Stimulated activated CD8-positive, alpha-beta memory T cell treated with anti-CD3 and anti-CD28 coated beads, Interleukin-7, amount 100 ng/mL, for 1 hour (primary cell): ENCODE measurements at places on chromosomes 3 and 15.
A peak's percentile ranks its signal among the peaks of the same experiment; 100 is the strongest.

- peak; percentile 37 for DNase-seq
Observed at GRCh38 chr3:124761250-124761796, 31.1 kb downstream of the UMPS start.

GRCh38 chr15:68797191-68797590 is 23.5 kb downstream of the ANP32A start:
- no peak for DNase-seq

DNA sequence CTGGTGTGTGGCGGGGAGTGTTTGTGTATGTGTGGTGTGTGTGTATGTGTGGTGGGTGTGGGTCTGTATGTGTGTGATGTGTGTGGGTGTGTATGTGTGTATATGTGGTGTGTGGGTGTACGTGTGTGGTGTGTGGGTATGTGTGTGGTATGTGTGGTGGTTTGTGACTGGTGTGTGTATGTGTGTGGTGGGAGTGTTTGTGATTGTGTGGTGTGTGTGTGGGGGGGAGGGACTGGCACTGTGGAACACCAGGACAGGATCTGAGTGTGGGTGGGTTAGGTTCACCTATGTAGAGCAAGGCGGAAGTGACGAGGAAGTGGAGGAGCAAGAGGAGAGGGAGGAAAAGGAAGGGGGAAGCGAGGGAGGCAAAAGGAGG is 510.8 kb downstream of the SHQ1 start:
- no peak for DNase-seq

- DNase-seq, result no peak
Observed at GRCh38 chr3:50381383-50381782, 22.1 kb upstream of the TMEM115 start.

- DNase-seq, result no peak
Observed at GRCh38 chr15:78317145-78317836, 17.9 kb upstream of the SKIC8 start.

GRCh38 chr3:51539291-51539941 is 897 bp downstream of the RAD54L2 start:
- no peak for DNase-seq

DNA sequence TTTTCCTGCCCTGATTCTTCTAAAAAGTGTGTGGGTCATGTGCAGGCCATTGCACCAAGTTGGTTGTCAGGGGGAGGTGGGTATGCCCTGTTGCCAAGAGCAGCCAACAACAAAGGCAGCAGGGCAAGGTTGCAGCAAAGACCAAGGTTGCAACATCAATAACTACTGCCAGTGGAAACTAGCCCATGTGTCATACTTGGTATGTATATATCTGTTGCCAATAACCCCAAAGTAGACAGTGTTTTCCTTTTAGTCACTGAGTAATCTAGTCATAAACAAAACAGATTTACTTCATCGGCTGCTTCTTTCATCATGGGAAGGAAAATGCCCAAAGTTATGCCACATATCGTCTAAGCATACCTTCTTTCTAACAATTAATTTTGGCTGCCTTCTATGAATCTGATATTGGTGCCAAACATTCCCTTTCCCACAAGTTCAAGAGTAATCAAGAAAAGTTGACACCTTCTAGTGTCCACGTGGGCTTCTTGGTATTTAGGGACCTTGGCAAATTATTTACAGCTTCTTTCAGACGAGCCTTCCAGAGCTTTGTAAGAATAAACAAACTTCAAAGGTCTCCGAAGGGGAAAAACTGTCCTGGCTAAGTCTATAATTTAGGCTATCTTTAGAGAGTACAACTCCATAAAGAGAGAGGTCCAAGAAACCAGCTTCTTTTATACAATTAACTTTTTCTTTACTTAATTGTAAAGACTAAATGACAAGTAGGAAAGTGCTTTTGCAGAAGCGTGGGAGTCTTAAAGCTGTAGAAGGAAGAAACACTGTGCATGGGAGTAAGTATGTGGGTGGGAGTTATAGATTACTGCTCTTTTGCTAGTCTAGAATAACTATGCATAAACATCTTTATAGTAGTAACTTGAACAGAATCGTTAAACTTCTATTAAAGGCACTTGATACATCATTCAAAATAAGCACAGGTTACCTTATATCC is 10.0 kb upstream of the MBNL1 start:
- no peak for DNase-seq

DNA sequence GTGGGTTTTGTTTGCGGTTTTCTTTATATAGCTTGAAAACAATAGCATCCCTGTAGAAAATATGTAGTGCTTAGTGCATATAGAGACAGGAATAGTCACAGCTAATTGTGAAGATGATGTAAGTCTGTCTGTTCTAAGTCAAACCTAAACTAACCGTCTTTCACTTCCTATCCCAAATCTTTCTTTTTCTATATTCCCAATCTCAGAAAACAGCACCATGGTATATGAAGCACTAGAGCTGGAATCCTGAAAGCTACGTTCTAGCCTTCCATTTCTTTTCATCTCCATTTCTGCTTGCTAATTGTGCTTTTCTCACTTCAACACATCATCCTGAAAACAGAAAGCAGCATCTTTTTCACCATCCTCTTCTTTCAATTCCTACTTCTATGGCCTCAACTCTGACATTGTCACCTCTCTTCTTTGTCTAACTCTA is 1235.5 kb downstream of the ROBO2 start:
- DNase-seq, result no peak

- no peak for DNase-seq
Observed at GRCh38 chr15:59736181-59736580, 47.1 kb upstream of the BNIP2 start.

DNA sequence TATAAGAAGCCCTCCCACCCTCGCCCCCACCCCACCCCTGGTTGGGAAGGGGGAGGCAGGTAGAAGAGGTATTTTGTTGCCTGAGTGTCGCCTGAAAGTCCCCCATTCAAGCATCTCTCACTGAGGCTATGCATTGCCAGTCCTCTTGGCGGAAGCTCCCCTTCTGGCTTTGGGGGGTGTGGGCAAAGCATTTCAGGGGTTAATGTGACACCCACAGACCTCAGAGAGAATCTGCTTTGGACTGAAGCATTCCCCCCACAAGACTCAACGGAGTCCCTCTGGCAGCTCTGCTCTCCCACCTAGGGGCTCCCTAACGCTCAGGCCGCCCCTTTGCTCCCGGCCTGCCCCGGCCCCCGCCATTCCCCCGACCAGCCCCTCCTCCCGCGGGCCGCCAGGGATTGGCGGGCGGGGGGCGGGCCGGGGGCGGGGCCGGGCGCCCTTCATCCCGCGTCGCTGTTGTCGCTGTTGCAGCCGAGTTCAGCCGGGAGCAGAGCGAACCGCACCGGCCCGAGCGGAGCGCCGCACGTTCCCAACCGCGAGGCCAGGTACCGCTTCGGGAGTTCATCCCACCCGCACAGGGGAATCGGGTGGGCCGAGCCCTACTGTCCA is at the start of gene SLC38A3:
Gene SLC38A3, plus strand, starts transcription at position 468 of the 609 bp plus-strand sequence. CDS start 8,929 bp downstream, outside the sequence.
- no peak for DNase-seq

DNA sequence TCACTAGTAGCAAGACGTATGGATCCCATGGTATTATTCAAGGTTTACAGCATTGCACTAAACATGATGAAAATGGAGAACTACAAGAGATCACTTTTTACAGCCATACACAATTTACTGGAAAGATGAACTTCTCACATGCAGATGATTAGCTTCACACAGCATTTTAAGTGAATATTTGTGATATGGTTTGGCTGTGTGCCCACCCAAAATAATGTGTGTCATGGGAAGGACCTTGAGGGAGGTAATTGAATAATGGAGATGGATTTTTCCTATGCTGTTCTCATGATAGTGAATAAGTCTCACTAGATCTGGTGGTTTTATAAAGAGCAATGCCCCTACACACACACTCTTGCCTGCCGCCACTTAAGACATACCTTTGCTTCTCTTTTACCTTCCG is 662.0 kb upstream of the CCDC54 start:
- no peak for DNase-seq

DNA sequence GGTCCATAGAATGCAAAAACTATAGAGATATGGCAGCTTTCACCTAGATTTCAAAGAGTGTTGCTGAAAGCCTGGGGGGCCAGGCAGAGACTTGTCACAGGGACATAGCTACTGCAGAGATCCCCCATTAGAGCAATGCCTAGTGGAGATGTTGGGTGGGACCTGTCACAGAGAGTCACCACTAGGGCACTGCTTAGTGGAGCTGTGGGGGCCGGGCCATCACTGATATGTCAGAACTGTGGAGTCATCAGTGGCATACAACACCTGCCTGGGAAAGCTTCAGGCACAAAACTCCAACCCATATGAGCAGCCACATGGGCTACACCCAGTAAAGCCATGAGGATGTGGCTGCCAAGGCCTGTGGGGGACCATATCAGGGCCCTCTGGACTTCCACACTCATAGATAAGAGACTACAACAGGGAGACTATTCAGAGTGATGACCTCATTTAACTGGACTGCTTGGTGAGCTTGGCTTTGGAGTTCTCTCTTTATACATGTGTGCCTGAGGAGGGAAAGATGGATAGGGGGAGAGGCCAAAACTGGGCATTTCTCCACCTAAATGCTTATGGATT is 176.3 kb downstream of the ZNF621 start:
- DNase-seq, result no peak

- no peak for DNase-seq
Observed at GRCh38 chr3:14523792-14524191, 16.4 kb downstream of the GRIP2 start.

DNA sequence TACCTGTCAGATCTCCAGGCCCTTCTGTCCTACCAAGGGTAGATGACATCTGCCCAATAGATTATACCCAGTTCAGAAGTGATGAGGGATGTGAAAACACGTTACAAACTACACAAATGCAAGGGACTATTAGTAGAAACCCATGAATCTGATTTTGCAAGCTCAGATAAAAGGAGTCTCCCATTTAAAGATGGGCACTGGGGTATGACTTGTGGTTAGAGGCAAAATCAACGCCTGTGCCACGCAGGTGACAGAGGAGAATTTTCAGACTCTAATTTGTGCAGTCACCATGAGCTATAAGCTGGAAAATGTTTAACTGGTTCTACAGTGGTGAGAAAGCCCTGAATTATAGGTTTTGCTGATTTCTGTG is 184.4 kb upstream of the LPP start:
- no peak for DNase-seq
